Activated T-cell treated with anti-CD3 and anti-CD28 coated beads for 4 hours (primary cell): ENCODE measurements at places on chromosomes 11 and 22.

DNA sequence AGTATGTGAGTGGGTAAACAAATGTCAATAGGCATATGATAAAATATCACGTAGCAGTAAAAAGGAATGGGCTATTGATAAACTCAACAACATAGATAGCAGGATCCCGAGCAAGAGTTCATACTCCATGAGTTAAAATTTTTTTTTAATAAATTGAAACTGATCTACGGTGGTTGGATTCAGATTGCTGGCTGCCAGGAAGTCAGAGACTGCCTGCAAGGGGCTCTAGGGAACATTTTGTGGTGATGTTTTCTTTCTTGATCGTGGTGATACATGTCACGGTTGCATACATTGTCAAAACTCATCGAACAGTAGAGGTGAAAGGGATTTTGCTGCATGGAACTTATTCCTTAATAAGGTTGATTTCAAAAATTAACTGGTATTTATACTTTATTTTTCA, 62.6 kb upstream of the WNT7B start:
- no peak for DNase-seq

DNA sequence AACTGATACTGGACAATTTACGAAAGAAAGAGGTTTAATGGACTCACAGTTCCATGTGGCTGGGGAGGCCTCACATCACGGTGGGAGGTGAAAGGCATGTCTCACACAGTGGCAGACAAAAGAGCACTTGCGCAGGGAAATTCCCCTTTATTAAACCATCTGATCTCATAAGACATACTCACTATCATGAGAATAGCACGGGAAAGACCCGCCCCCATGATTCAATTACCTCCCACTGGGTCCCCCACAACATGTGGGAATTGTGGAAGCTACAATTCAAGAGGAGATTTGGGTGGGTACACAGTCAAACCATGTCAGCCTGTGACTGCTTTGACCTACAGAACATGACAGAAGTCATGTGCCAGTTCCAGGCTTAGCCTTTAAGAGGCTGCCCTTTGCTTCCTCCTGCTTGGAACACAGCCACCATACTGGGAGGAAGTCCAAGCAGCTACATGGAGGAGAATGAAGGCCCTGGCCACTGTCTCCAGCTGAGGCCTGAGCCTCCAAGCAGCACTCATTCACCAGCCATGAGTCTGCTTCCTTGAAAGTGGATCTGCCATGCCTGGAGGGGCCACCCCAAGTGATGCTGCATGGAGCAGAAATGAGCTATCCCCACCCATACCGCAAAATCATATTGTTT, 10.9 kb upstream of the GAL start:
- no peak for DNase-seq

- no peak for DNase-seq
Measured at GRCh38 chr22:19876314-19876940, 21.8 kb upstream of the GNB1L start.

- no peak for DNase-seq
Measured at GRCh38 chr11:2687782-2688191, 12.0 kb downstream of the KCNQ1OT1 start.

- DNase-seq: no peak
Measured at GRCh38 chr11:131645237-131645636, 274.8 kb downstream of the NTM start.

- no peak for DNase-seq
Measured at GRCh38 chr11:27094120-27094519, 53.5 kb downstream of the BBOX1 start.

- DNase-seq: no peak
Measured at GRCh38 chr11:29985248-29985647, 31.6 kb downstream of the KCNA4 start.

DNA sequence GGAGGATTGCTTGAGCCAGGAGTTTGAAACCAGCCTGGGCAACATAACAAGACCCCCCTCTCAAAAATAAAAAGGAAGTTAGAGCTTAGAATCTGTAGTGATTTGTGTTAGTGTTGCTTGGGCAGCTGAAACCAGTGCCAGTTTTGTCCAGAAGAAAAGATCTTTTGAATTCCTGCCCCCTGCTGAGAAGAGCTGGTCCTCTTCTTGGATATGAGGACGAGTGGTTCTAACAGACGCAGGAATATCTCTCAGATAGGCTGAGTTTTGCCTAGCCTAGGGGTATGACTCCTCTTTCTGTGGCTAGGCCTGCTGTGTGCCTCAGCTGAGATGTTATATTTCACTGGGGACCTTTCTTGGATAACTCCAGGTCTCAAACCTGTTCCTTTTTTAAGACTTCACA, 102.8 kb downstream of the STIM1 start:
- DNase-seq: no peak

GRCh38 chr11:75583718-75584658, 21.9 kb downstream of the SERPINH1 start:
- no peak for DNase-seq

- DNase-seq: no peak
Measured at GRCh38 chr11:58495906-58496305, 12.0 kb downstream of the OR5B21 start.

- no peak for DNase-seq
Measured at GRCh38 chr11:23727794-23728193, 769.1 kb upstream of the LUZP2 start.

GRCh38 chr11:64878223-64878493, 263 bp downstream of the EHD1 start:
- no peak for DNase-seq

- DNase-seq: no peak
Measured at GRCh38 chr11:15735706-15736105, 620.6 kb downstream of the SOX6 start.

DNA sequence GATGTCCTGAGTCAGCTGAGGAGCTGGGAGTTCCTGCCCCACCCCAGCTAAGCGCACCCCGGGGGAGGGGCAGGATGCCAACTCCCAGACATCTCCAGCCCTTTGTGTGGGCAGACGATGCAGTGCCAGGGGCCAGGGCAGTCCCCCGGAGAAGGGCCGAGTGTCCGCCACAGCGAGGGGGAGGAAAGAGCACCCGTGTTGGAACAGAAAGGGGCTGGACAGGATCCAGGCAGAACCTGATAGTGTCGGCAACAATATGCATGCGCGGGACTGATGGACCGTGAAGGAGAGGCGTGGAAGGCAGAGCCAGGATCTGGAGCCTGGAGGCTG, 1434.7 kb downstream of the BRD1 start:
- DNase-seq: no peak

- no peak for DNase-seq
Measured at GRCh38 chr11:62579252-62579651, 5.6 kb upstream of the EEF1G start.

DNA sequence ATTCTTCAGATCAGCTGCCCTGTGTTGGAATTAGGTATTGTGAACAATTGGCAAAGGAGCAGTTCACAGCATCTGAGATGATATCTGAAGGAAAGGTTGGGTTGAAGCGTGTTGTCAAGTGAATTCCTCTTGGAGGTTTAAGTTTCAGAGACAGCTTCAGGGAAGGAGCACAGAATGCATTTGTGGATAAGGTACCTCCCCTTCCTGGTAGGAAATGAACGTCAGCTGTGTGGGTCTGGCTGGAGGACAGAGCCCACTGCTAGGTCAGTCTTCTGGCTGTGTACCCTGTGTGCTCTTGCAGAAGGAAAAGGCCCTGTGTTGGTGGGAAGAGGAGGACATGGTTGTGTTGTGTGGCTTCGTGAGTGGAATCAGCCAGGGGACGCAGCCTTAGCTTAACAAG, 88.1 kb upstream of the GAL start:
- DNase-seq: no peak

GRCh38 chr22:37636186-37636948, 3.1 kb upstream of the SH3BP1 start:
- no peak for DNase-seq

- no peak for DNase-seq
Measured at GRCh38 chr22:37559901-37560607, at the start of gene CDC42EP1. CDC42EP1 (plus strand) TSS chr22:37560480; CDS start chr22:37566350, 5,870 bp downstream.

- no peak for DNase-seq
Measured at GRCh38 chr22:22479999-22480532, 28.5 kb downstream of the ZNF280B start.

- DNase-seq: no peak
Measured at GRCh38 chr11:119153049-119153818, 4.4 kb downstream of the ABCG4 start.

DNA sequence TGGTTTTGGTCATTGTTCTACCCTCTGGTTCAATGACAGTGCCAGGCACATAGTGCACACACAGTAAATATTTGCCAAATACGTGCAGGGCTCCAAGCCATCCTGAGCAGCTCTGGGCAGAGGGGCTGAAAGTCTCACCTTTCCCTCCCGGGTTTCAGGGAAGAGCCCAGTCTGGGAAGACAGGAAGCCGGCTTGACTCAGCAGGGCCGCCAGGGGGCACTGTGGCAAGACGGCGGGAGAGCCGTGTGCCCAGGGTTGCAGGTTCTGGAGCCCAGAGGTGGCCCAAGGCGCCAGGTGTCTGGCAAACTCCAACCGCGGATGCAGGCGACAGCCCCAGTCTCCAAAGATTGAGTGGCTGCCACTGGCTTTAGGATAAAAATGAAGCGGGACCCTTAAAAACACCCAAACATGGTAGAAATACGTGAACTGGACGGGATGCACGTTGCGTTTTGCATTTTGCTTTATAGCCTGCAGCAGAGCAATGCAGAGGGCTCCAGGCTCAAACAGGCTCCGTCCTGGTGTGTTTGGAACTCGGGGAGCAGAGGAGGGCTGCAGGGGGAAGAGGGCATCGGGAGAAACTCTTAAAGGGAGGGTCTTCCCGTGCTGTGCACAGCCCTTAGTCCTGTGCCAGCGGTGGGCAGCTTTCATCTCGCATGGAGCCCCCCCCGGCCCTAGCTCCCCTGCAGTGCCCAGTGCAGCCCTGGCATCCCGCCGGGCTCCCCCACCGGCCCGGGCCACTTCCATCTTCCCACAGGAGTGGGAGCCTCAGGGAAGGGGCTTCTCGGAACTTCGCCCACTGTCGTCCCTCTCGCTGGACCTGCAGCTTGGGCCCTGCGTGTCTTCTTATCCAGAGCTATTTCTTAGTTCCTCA, 10.7 kb downstream of the KRTAP5-5 start:
- DNase-seq: peak; percentile 12

DNA sequence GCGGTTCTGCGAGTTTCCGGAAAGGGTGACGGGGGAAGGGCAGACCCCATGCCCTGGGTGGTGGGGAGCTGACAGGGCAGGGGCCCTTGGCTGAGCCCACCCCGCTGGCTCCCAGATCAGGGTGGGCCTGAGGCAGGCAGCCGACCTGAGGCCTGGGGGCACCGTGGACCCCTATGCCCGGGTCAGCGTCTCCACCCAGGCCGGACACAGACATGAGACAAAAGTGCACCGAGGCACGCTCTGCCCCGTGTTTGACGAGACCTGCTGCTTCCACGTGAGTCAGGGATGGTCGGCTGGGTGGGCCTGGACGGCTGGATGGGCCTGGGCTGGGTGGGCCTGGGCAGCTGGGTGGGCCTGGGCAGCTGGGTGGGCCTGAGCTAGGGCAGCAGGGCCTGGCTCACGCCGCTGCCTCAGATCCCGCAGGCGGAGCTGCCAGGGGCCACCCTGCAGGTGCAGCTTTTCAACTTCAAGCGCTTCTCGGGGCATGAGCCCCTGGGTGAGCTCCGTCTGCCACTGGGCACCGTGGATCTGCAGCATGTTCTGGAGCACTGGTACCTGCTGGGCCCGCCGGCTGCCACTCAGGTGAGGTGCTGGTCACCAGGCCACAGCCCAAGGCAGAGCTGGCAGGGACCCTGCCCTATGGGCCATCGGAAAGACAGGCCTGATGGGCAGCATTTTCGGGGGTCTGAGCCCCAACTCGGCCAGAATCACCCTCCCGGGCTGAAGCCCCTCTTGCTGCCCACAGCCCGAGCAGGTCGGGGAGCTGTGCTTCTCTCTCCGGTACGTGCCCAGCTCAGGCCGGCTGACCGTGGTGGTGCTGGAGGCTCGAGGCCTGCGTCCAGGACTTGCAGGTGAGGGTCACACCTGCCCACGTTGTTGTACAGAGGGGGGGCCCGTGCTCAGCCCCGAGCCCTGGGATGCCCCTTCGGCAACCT, 1.5 kb downstream of the SYT8 start:
- no peak for DNase-seq

DNA sequence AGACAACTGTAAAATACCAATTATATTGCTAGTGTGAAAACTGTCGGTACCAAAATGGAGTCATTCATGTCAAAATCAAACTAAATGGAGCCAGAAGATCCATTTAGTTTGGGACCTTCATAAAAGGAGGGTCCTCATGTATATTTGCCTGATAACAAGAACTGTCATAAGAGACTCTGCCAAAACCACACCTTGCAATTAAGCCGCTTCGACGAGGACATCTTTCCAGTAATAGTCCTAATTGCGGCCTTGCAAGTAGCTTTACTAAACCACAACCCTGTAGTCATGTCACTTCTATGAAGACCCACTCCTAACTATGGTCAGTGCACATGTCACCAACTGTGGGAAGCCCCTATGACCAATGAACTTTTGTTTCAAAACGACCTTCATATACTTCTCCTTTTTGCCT, 9.4 kb downstream of the UBQLN3 start:
- DNase-seq: no peak

DNA sequence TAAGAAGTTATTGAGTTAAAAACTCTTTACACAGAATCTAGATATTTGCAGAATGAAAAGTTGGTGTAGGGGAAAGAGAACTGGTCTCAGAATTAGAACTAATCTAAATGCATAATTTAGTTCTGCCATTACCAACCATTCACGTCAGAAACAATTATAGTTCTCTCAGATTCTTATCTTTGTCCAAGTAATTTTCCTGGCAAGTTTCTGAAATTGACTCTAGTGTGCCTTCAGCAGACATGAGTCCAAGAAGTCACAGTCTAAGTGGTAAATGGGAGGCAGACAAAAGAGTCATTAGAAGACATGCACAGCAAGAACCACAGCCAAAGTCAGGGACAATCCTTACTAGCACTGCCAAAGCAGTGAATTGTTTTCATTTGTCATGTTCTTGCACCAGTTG, 1870.1 kb downstream of the LRRC4C start:
- DNase-seq: no peak

DNA sequence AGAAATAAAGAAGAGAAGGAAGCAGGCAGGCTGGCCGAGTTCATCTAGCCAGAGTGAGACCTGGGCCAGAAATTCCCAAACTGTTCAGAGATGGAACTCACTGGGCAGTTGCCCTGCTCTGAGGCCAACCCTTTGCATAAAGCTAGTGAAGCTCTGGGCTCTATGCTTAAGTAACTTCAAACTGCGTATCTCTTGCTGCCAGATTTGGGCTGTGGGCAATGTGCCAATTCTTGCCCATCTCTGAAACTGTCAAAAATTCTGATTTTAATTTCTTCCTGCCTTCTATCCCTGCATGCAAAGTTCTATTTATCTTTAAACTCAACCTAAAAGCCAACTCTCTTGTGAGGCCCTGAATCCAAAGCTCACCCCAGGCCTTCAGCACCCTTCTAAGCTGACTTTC, 36.2 kb upstream of the HEPHL1 start:
- DNase-seq: no peak

DNA sequence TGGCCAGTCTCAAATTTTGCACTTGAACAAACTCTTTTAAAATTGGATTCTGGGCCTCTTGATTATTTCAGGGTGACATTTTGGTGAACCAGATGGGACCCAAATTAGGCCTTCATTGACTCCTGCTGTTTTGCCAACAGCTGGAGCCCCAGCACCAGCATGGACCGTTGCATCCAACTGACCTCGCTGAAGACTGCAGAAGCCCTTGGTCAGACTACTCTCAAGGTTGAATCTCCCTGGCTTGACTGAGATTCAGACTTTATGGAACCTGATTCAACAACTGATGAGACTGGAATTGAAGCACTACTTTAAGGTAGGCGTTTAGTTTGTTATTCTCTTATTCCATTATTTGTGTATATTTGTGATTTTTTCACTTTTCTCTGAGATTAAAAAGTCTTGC, 41.7 kb downstream of the NARS2 start:
- DNase-seq: no peak
